ENCODE measurements at places on chromosomes 1 and 21. TPM values are rescaled to one million over a fixed set of nuclear protein-coding genes. Genes with fewer than 3 reads are reported as not detected.

GRCh38 chr1:172252321-172252720 lies 168.2 kb upstream of the C1orf105 start:
- H3K27me3 ChIP-seq = no peaks in the 10 kb centered on the region
- no peak overlapping the region for H3K27ac ChIP-seq
- peaks cover 17% of the 10 kb centered on the region for H3K4me1 ChIP-seq
- no peak overlapping the region for H3K4me3 ChIP-seq
- H3K36me3 ChIP-seq = no peaks in the 10 kb centered on the region

- H3K4me1 ChIP-seq = no peaks in the 10 kb centered on the region
- H3K27ac ChIP-seq = no peak overlapping the region
- H3K36me3 ChIP-seq = no peaks in the 10 kb centered on the region
- no peak for DNase-seq
Measured at GRCh38 chr1:226525750-226526149, 22.8 kb upstream of the STUM start.

The CLCA4 gene
- not detected for total RNA-seq

The GPR52 gene
- 0.56 TPM for total RNA-seq

The ZSCAN20 gene
- 3.4 TPM for total RNA-seq

GRCh38 chr21:32772281-32773047 lies 909 bp upstream of the PAXBP1 start:
- peak; percentile 81 for DNase-seq
- H3K4me3 ChIP-seq = peak overlapping the region; percentile 99
- H3K27me3 ChIP-seq = no peaks in the 10 kb centered on the region
- peaks cover 35% of the 10 kb centered on the region for H3K36me3 ChIP-seq

GRCh38 chr1:110243146-110243545 lies 33.0 kb downstream of the KCNC4 start:
- no peak overlapping the region for H3K4me3 ChIP-seq
- no peak overlapping the region for H3K27ac ChIP-seq
- peak; percentile 4 for DNase-seq
- H3K4me1 ChIP-seq = peaks cover 28% of the 10 kb centered on the region
- H3K27me3 ChIP-seq = no peaks in the 10 kb centered on the region

GRCh38 chr1:176073524-176074157 lies 133.4 kb downstream of the COP1 start:
- peak; percentile 39 for DNase-seq
- H3K27ac ChIP-seq = no peak overlapping the region
- peaks cover 53% of the 10 kb centered on the region for H3K36me3 ChIP-seq

The CSF3R gene
- total RNA-seq = 0.41 TPM

DNA sequence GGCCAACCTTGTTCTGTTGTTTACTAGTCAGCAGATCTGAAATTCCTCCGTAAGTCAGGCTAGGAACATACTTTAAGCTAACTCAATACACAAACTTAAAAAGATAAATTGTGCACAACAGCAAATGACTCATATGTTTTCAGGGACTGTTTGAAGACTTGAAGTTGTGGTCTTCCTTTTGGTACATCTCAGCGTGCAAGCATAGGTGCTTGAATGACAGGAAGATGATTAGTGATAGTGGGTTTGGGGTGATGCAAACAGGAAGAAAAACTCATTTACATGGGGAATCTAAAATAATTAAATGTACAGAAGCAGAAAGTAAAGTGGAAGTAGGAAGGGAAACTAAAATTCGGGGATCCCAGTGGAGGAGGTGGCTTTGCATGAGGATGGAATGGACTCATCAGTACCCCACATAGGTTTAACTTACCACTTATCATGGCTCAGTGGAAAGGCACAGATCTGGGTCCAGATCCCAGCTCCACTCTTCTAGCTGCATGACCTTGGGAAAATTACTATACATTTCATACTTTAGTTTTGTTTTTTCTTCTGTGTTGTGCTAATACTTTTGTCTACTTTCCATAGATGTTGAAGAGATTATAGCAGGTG lies 122.3 kb downstream of the XCL2 start:
- peaks cover 20% of the 10 kb centered on the region for H3K4me1 ChIP-seq
- H3K27ac ChIP-seq = peak overlapping the region; percentile 84
- H3K4me3 ChIP-seq = peak overlapping the region; percentile 6

GRCh38 chr1:184116287-184116686 lies 64.8 kb downstream of the TSEN15 start:
- H3K36me3 ChIP-seq = no peaks in the 10 kb centered on the region
- no peak for DNase-seq
- H3K4me1 ChIP-seq = no peaks in the 10 kb centered on the region
- H3K27me3 ChIP-seq = no peaks in the 10 kb centered on the region

The PADI4 gene
- 0.23 TPM for total RNA-seq

DNA sequence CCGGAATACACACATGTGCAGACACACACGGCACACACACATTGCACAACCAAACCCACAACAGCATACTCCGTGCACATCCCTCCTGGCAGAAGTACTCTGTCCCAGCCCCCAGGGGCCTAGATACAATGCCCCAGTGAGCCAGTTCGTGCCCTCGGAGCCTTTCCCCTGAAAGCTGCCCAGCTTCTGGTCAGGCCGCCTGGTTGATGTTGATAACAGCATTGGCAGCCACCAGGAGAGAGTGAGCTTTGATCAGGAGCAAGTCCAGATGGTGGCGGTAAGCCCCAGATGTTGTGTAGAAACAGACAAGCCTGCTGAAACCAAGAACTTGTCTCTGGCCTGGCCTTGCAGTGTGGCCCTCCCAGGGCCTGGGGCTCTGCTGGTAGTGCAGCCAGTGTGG lies 109.1 kb downstream of the GRIK3 start:
- H3K4me3 ChIP-seq = no peak overlapping the region
- H3K27me3 ChIP-seq = peaks cover 6% of the 10 kb centered on the region
- no peaks in the 10 kb centered on the region for H3K4me1 ChIP-seq
- H3K36me3 ChIP-seq = no peaks in the 10 kb centered on the region
- DNase-seq = no peak

The CD1E gene
- total RNA-seq = not detected

GRCh38 chr1:110094931-110095654 lies 17.1 kb upstream of the UBL4B start:
- H3K27me3 ChIP-seq = peaks cover 7% of the 10 kb centered on the region
- H3K36me3 ChIP-seq = no peaks in the 10 kb centered on the region
- H3K4me3 ChIP-seq = no peak overlapping the region
- H3K27ac ChIP-seq = no peak overlapping the region
- no peaks in the 10 kb centered on the region for H3K4me1 ChIP-seq

GRCh38 chr1:33390542-33390941 lies 40.4 kb downstream of the PHC2 start:
- no peak for DNase-seq
- H3K4me3 ChIP-seq = no peak overlapping the region
- no peak overlapping the region for H3K27ac ChIP-seq
- H3K36me3 ChIP-seq = no peaks in the 10 kb centered on the region
- no peaks in the 10 kb centered on the region for H3K4me1 ChIP-seq

The LIN9 gene
- 10.6 TPM for total RNA-seq

The OR2T29 gene
- not detected for total RNA-seq

The RNU1-3 gene
- total RNA-seq = 1,573 TPM

The LEFTY1 gene
- total RNA-seq = not detected

The EPHA2 gene
- total RNA-seq = 0.21 TPM

GRCh38 chr1:230307213-230307612 lies 118.9 kb downstream of the PGBD5 start:
- H3K27ac ChIP-seq = peak overlapping the region; percentile 7
- peaks cover 26% of the 10 kb centered on the region for H3K4me1 ChIP-seq
- H3K27me3 ChIP-seq = peaks cover 3% of the 10 kb centered on the region
- H3K4me3 ChIP-seq = no peak overlapping the region

- no peaks in the 10 kb centered on the region for H3K4me1 ChIP-seq
- H3K4me3 ChIP-seq = no peak overlapping the region
- H3K36me3 ChIP-seq = no peaks in the 10 kb centered on the region
- H3K27ac ChIP-seq = no peak overlapping the region
- no peak for DNase-seq
Measured at GRCh38 chr1:236129306-236129705, 13.0 kb upstream of the GPR137B start.

The TRIM67 gene
- total RNA-seq = not detected

- H3K27me3 ChIP-seq = no peaks in the 10 kb centered on the region
- peaks cover 8% of the 10 kb centered on the region for H3K36me3 ChIP-seq
- peaks cover 41% of the 10 kb centered on the region for H3K4me1 ChIP-seq
- H3K4me3 ChIP-seq = peak overlapping the region; percentile 94
- peak; percentile 34 for DNase-seq
- peak overlapping the region; percentile 90 for H3K27ac ChIP-seq
Measured at GRCh38 chr1:22452481-22452957, 868 bp downstream of the ZBTB40 start.

- H3K27me3 ChIP-seq = no peaks in the 10 kb centered on the region
- peaks cover 45% of the 10 kb centered on the region for H3K36me3 ChIP-seq
- DNase-seq = peak; percentile 98
- H3K4me3 ChIP-seq = peak within 1 kb of the TSS; percentile 97
- H3K4me1 ChIP-seq = peaks cover 80% of the 10 kb centered on the region
Measured at GRCh38 chr1:202160377-202160940, at the start of gene PTPN7. Gene PTPN7 (minus strand): TSS chr1:202160602. CDS start chr1:202159402, 1,200 bp downstream.

The RCSD1 gene
- total RNA-seq = 62.0 TPM

DNA sequence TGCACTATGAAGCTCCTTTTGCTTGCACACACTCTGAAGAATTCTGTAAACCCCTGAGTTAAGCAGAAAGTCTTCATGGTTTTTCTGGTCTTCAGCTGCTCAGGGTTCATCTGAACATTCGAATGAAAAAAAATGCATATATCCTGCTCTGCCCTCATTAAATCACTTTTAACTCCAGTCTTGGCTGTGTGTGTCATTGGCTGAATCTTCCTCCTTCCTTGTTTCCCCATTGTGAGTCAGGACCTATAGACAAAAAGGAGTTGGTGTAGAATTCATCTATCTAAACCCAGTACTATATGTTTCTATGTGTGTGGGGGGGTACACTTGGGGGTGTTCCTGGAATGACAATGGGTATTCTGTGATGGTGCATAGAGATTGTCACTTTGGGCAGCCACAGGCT lies 6.6 kb upstream of the SPRR1B start:
- no peaks in the 10 kb centered on the region for H3K4me1 ChIP-seq
- H3K4me3 ChIP-seq = no peak overlapping the region
- no peaks in the 10 kb centered on the region for H3K36me3 ChIP-seq
- no peak for DNase-seq
- H3K27ac ChIP-seq = no peak overlapping the region

- no peak for DNase-seq
- H3K36me3 ChIP-seq = no peaks in the 10 kb centered on the region
- no peaks in the 10 kb centered on the region for H3K4me1 ChIP-seq
- H3K27ac ChIP-seq = no peak overlapping the region
- no peak overlapping the region for H3K4me3 ChIP-seq
Measured at GRCh38 chr1:32881291-32881690, 5.0 kb upstream of the HPCA start.

- no peaks in the 10 kb centered on the region for H3K27me3 ChIP-seq
- no peak overlapping the region for H3K27ac ChIP-seq
- no peaks in the 10 kb centered on the region for H3K36me3 ChIP-seq
- H3K4me1 ChIP-seq = peaks cover 34% of the 10 kb centered on the region
- no peak for DNase-seq
- no peak overlapping the region for H3K4me3 ChIP-seq
Measured at GRCh38 chr1:58926152-58926551, 142.3 kb upstream of the JUN start.

DNA sequence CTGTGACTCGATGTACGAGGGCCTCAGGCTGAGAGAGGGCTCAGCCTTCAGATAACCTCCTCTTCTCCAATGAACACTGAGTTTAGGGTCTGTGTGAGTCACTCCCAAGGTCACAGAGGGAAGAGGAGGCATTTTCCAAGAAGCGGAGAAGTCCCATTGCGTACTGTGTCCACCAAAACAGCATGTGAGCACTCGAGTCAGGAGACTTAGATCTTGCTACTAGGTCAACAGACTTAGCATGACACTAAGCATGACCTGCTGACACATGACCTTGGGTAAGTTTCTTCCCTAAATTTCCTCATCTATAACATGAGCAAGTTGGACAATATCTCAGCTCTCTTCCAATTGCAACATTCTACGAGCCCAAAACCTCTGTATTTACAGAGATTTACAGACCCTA lies 68.0 kb downstream of the PLPP3 start:
- H3K36me3 ChIP-seq = no peaks in the 10 kb centered on the region
- no peaks in the 10 kb centered on the region for H3K4me1 ChIP-seq
- no peaks in the 10 kb centered on the region for H3K27me3 ChIP-seq
- H3K4me3 ChIP-seq = no peak overlapping the region

GRCh38 chr1:59689730-59690129 lies 125.0 kb upstream of the HOOK1 start:
- H3K4me1 ChIP-seq = no peaks in the 10 kb centered on the region
- no peaks in the 10 kb centered on the region for H3K27me3 ChIP-seq
- no peak overlapping the region for H3K4me3 ChIP-seq

- H3K27me3 ChIP-seq = peaks cover 9% of the 10 kb centered on the region
- no peak within 1 kb of the TSS for H3K4me3 ChIP-seq
- no peaks in the 10 kb centered on the region for H3K36me3 ChIP-seq
- no peak for DNase-seq
Measured at GRCh38 chr1:247588060-247588459, at the start of gene OR2G2. Gene OR2G2 (plus strand): TSS chr1:247588360. CDS start chr1:247588360, 0 bp downstream.

DNA sequence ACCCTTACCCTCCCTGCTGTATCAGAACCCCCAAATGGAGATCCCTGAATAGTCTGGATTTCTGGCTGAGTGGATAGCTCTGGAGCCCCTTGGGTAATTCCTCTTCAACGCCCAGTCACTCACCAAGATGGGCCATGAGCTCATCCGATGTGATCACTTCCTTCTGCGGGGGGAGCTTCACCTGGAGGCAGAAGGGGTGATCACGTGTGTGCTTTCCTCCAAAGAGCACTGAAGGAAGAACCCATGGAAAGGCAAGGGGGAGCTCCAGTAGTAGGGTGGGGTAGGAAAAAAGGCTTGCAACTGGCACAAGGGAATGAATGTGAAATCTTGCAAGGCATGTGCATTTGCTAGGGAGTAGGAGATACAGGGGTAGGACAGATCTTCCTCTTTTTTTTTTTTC lies 5.1 kb downstream of the MINDY1 start:
- no peak for DNase-seq
- peaks cover 61% of the 10 kb centered on the region for H3K4me1 ChIP-seq
- H3K4me3 ChIP-seq = no peak overlapping the region
- no peaks in the 10 kb centered on the region for H3K27me3 ChIP-seq

- no peak overlapping the region for H3K4me3 ChIP-seq
- H3K27me3 ChIP-seq = peaks cover 17% of the 10 kb centered on the region
- DNase-seq = no peak
- no peaks in the 10 kb centered on the region for H3K36me3 ChIP-seq
Measured at GRCh38 chr1:171844381-171844780, 3.1 kb downstream of the DNM3 start.

DNA sequence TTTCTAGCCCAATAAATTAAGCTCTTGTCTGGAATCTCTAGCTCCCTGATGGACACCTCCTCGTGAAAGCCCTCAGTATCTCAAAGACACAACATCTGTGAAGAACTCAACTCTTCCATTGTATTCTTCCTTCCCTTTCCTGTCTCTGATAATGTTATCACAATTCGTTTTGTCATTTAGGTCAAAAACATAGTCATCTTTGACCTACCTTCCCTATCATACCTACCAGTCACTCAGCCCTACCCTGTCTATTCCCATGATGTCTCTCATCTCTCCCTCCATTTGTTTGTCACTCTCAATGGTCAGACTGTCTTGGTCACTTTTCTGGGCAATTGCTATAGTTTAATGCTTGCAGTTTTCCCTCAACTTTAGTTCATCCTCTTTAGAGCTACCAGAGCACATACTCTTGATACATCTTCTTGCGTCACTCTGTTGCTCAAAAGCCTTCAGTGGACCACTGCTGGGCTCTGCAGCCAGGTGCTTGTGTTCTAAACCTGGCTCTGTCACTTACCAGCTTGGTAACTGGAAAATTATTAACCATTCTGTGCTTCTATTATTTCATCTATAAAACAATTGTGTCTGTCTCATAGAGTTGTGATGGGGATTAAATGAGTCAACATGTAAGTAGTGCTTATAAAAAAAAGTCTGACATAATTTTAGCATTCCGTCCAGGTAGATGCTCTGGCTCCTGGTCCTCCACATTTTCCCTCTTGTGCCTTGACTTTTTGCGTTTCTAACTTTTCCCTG lies 39.6 kb downstream of the DDR2 start:
- no peak overlapping the region for H3K27ac ChIP-seq
- no peak overlapping the region for H3K4me3 ChIP-seq
- no peaks in the 10 kb centered on the region for H3K4me1 ChIP-seq
- no peak for DNase-seq
- H3K36me3 ChIP-seq = no peaks in the 10 kb centered on the region

The BMP8B gene
- total RNA-seq = 0.21 TPM

Data from activated CD4-positive, alpha-beta T cell treated with anti-CD3 and anti-CD28 coated beads for 36 hours (primary cell).